ENCODE measurements at places on chromosomes 12 and 14.

DNA sequence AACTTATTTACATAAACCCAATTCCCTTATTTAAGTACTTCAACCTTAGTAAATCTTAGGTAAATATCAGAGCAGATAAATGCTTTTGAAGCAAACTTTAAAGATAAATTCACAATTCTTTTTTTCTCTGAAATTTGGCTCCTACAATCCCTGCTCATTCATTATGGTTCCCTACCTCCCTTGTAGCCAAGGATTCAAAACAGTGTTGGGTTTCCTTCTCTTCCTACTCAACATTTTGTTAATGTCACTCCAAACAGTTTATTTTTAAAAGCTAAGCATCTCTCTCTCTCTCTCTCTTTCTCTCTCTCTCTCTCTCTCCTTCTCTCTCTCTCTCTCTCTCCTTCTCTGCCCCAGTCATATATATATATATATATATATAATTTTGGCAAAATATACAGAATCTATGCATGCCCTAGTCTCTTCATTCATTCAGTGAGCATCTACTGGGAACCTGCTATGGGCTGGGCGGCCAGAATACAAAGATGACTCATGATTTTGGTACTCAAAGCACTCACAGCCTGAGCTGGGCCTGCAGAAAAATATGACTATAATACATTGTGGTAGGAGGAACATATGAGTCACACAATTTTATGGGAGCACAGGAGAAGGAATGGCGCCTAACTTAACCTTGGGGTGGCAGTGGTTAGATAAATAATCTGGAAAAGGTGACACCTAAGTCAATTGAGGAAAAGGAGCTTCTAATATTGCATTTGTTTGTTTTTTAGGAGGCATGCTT, 123.7 kb upstream of the DHRS4 start:
- no peak for DNase-seq

DNA sequence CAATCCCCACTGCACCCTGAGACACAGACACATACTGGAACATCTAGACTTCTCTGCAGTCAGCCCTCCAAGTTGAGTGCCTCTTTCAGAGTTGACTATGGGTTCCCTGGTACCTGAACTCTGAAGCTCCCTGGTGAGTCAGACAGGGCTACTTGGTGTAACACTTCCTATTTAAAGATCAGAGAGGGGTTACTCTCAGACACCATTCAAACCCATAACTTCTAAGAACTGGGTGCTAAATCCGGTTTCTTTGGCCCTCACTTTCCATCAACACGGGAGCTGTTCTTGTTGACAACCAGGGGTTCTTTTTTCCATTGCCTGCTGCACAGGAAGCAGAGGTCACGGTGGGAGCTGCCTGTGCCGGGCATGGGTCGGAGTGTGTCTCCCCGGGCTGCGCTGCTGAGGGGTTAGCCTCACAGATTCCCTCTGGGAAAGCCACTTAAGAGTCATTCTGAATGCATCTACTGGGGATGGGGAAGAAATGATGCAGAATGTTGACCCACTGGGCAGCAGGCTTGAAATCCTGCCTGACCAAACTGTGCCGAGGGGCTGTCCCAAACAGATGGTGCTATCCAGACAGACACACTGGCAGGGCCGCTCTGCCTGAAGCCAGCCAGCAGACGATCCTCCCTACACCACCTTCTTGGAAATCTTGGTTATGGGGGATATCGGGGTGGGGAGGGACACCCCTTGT, 74.1 kb downstream of the PITPNM2 start:
- DNase-seq = no peak

DNA sequence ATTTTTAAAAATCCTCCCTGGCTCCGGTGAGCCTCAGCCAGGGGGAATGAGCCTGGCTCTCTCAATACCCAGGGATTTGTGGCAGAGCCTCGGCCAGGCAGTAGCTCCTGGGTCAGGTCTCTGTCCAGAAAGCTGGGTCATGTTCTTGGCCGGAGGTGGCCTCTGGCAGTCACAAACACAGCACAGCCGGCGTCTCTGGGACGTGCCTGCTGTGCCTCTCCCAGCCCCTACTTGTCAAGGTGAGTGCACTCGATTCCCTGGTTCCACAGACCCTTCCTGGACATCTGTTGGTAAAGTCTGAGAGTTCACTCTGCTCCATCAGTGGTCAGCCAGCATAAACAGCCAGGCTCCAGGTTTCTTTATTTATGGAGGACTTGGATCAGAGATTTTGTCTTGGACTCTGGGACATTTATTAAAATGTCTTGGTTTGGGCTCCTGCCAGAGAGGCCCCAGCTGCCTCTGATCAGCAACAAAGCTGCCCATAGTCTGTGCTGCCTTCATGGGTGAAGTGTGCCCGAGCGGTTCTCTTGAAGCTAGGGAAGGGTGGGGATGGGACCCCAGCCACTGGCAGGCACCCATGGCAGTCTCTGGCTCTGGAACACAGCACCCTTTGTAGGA, 56.7 kb downstream of the DGLUCY start:
- no peak for DNase-seq

DNA sequence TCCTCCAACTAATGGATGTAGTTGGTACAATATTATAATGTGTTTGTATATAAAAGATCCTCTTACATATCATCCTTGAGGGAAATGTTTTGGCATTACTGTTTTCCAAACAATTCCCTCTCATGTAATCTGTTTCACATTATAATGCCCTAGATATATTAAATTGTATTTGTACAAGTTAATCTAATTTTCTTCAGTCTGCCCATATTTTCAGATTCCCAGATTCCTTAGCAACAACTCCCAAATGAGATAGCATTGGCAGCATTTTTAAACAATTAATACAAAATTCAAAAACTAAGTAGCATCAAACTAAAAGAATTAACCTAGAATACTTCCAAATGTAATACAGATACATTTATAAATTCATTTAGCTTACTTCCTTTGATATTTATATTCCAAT, 860.2 kb downstream of the C12orf50 start:
- no peak for DNase-seq

- DNase-seq = no peak
Measured at GRCh38 chr12:125861299-125862281, 796.4 kb downstream of the AACS start.

- no peak for DNase-seq
Measured at GRCh38 chr14:35117112-35117511, 4.7 kb downstream of the PPP2R3C start.

- DNase-seq = peak; percentile 35
Measured at GRCh38 chr14:24080888-24081738, 9.8 kb downstream of the CPNE6 start.

GRCh38 chr12:93894391-93895088, 217.4 kb downstream of the CRADD start:
- DNase-seq = no peak

DNA sequence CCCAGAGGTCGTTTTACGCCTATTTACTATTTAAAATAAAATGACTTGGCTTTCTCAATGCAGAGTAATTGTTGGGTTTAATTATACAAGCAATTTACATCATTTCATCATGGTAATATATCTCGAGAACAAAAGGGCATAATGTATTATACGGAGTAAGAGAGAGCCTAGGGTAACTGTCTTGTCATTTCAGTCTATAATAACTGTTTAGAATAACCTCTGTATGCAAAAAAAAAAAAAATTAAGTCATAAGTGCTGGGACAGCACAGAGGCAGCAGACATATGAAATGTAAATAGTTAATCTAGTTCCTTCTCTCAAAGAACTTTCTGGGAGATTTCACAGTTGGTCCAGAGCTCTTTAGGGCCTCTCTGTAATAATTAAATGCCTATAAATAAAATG, 284.9 kb downstream of the TMTC2 start:
- DNase-seq = no peak

GRCh38 chr12:115922952-115923564, 354.4 kb downstream of the MED13L start:
- DNase-seq = no peak
